ENCODE measurements at places on chromosomes 16 and 17. TPM values are rescaled to one million over a fixed set of nuclear protein-coding genes. Genes with fewer than 3 reads are reported as not detected.

CCDC200 gene
- not detected for total RNA-seq

KRTAP4-9 gene
- not detected for total RNA-seq

RNF43 gene
- 0.33 TPM for total RNA-seq

GRCh38 chr17:42087736-42088705 is 10.3 kb downstream of the ZNF385C start:
- H3K27ac ChIP-seq: no peak overlapping the region
- H3K4me3 ChIP-seq: no peak overlapping the region
- H3K27me3 ChIP-seq: no peaks in the 10 kb centered on the region
- DNase-seq: no peak
- H3K4me1 ChIP-seq: no peaks in the 10 kb centered on the region

Measured in PC-9 (cell line).